H4 (cell line): ENCODE measurements at places on chromosomes 13 and 19. TPM values are rescaled to one million over a fixed set of nuclear protein-coding genes. Genes with fewer than 3 reads are reported as not detected.

GRCh38 chr13:46543287-46543686, 9.7 kb upstream of the LRCH1 start:
- no peak for DNase-seq

GRCh38 chr19:8363803-8364771, at the start of gene ANGPTL4:
Gene ANGPTL4, plus strand, starts transcription at chr19:8364155. Its CDS starts 167 bp downstream, at chr19:8364322.
- DNase-seq = no peak

DNA sequence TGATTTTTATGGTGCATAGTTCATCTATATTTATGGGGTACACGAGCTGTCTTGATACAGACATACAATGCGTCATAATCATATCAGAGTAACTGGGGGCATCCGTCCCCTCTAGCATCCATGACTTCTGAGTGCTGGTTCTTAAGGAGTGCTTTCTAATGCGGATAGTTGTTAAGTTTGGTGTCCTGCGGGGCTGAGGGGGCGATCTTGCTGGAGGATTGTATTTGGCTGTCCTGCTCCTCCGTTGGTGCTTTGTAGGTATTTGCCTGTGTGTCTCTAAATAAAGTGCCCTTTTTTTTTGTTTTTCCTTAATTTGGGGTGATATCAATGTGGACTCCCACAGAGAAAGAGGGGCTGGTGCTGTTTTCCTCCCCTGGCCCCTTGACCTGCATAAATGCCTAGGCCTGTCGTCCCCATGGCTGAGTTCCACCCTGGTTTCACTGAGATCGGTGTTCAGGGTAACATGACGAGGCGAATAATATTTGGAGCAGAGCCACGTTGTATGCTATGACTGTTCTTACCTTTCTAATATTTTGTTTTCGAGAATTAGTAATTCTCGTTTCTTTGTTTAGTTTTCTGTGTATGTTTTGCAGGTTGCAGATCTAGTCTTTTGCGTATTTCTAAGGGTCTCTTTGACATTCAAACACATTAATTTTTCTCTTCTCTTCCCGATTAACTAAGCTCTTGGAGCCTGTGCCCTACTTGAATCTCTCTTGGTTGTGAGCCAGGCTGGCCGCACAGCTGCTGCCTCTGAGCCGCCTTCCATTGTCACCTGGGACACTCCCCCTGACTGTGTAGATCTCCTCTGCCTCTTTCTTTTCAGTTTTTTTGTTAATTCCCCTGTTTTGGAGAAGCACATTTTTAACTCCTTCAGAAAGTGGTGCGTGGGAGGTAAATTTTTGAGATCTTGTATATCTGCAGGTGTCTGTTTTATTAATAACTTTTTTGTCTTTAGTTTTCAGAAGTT, 100.3 kb downstream of the ARHGEF7 start:
- DNase-seq = no peak

DNA sequence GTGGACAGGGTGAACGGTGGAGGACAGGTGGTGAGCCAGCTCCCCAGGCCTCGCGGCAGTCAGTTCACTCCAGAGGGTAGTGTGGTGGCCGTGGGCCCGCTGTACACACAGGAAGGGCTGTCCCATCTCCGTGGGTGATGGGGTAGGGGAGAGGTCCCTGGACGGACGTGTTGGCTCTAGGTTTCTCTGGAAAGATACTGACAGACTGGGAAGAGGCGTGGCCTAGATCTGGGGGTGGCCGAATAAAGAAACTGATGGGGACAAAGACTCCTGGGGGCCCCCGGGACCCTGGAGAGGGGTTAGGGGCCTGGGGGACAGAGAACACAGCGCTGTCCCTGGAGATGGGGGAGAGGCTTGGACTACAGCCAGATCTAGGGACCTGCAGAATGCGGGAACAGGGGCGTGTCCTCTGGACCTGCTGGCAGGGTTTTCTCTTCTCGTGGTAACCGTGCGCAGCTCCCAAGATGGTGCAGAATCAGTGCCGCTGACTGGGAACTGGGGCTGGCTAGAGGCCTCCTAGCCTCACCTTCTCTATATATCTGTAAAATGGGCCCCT, 4.0 kb upstream of the PRAM1 start:
- DNase-seq = no peak

C19orf67 gene
- not detected in 2 replicates for total RNA-seq

DNA sequence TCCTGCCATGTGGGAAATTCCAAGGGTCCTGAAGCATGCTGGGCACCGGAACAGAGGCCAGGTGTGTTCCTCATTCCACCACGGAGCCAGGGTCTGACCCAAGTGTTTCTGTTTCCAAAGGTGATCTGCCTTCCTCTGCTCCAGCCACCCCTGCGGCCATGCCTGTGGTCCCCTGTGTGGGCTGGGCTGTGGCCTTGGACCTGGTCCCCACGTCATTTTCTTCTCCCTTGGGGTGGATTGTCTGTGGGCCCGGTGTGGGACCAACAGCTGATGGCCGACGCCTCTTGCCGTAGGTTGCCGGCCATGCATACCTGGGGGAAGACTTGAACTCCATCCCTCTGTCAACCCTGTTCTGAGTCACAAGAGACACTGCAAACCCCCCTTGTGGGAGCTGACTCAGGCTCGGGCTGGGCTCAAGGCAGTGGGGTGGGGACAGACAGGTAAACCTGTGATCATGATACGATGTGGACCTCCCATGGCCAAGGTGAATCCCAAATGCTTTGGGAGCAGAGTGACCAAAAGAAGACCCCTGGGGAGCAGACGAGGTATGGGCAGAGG, 35.0 kb downstream of the ATP11A start:
- no peak for DNase-seq

F2RL3 gene
- 0.21 TPM in 1 of 2 replicates, not detected in the other for total RNA-seq

SIGLEC6 gene
- total RNA-seq = not detected in 2 replicates

DNA sequence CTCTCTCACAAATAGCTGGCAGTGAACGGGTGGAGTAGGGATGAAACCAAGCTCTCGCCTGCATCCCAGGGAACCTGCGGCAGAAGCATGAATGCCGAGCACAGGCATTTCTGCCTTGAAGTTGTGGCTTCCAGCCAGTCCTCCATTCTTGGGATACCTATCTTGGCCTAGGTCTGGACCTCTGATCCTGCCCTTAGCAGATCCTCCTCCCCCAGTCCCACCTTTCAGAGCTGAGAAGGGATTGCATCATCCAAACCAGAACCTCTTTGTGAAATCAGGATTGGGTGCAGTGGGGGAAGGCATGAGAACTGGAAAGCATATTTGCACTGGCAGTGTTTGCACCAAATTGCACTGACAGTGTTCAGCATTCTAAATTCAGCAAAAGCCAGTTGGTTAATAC, 5.8 kb downstream of the ZNF780A start:
- no peak for DNase-seq

METTL21C gene
- not detected in 2 replicates for total RNA-seq

- peak; percentile 85 for DNase-seq
These were observed 109.4 kb downstream of the RFC3 start for GRCh38 chr13:33927315-33927714.

DNA sequence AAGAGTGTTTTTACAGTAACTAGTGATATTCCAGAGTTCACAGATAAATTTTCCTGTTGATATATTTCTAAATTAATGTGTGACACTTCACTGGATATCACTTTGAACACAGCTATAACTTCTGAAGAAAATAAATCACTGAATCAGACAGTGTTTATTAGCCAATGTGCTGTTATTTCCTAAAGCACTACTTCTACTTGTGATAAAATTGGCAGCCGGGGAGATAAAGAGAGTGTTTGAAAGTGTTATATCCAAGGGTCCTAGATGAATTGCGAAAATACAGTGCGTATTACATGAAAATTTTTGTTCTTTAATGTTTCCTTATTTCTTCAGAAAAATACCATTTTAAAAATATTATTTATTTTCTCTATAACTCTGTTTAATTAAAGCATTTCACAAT, 417.5 kb upstream of the ARGLU1 start:
- DNase-seq = no peak

GRCh38 chr19:30344446-30345425, 27.4 kb upstream of the ZNF536 start:
- DNase-seq = peak; percentile 26

MBD3L3 gene
- not detected in 2 replicates for total RNA-seq

GRCh38 chr13:33410619-33411018, 125.1 kb upstream of the STARD13 start:
- DNase-seq = no peak

SPRED3 gene
- 0.10 and 1.4 TPM in 2 replicates for total RNA-seq

GRCh38 chr19:4376671-4376990, 23.7 kb downstream of the SH3GL1 start:
- no peak for DNase-seq
